Natural killer cell (primary cell): ENCODE measurements at places on chromosomes 6 and 20. TPM values are rescaled to one million over a fixed set of nuclear protein-coding genes. Genes with fewer than 3 reads are reported as not detected.

TCP11 gene
- total RNA-seq, result not detected

DNA sequence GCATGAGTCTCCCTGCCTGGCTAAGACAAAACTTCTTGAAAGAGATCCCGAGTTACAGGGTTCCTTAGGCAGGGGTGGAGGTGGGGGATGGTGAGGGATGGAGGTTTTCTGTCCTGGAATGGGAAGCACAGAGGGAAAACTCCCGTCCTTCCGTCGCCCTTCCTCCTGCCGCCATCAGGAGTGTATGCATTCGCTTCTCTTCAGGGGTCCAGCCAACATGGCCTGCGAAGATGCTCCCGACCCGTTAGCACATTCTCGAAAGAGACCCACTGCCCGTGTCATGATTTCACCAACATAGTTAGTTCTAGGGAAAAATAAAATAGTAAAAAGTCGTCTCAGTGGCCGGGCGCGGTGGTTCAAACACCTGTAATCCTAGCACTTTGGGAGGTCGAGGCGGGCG is 37.1 kb downstream of the KIF25 start:
- DNase-seq, result no peak
- H3K27me3 ChIP-seq, result no peaks in the 10 kb centered on the region
- H3K36me3 ChIP-seq, result no peaks in the 10 kb centered on the region
- H3K27ac ChIP-seq, result no peak overlapping the region
- no peak overlapping the region for H3K4me3 ChIP-seq

DNA sequence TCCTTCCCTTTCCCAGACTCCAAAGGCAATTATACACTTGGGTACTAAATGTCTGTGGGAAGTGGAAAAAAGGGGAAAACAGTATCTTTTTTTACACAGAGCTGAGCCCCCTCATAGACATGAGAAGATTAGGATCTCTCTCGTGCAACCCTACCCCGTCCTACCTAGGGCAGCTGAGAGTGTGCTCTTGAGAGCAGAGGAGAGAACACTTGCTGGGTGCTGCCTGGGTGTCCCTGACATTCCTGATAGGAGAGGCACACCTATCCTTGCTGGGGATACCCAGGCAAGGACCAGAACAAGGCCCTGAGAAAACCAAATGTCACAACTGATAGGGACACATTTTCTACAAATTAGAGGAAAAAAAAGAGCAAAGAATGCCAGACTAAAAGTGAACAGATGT is 81.2 kb downstream of the PREP start:
- no peaks in the 10 kb centered on the region for H3K27me3 ChIP-seq
- no peaks in the 10 kb centered on the region for H3K4me1 ChIP-seq
- no peak for DNase-seq

WFDC12 gene
- total RNA-seq, result not detected

BTNL2 gene
- total RNA-seq, result not detected

SLC22A2 gene
- total RNA-seq, result not detected

GRCh38 chr6:376827-377640 is 14.5 kb upstream of the IRF4 start:
- H3K4me1 ChIP-seq, result peaks cover 28% of the 10 kb centered on the region
- H3K36me3 ChIP-seq, result no peaks in the 10 kb centered on the region
- no peak overlapping the region for H3K4me3 ChIP-seq
- no peak overlapping the region for H3K27ac ChIP-seq

GRCh38 chr6:37192666-37193065 is 22.7 kb downstream of the PIM1 start:
- no peak for DNase-seq
- H3K4me3 ChIP-seq, result no peak overlapping the region
- H3K36me3 ChIP-seq, result no peaks in the 10 kb centered on the region
- peaks cover 39% of the 10 kb centered on the region for H3K4me1 ChIP-seq

TTK gene
- 1.2 TPM for total RNA-seq

DNA sequence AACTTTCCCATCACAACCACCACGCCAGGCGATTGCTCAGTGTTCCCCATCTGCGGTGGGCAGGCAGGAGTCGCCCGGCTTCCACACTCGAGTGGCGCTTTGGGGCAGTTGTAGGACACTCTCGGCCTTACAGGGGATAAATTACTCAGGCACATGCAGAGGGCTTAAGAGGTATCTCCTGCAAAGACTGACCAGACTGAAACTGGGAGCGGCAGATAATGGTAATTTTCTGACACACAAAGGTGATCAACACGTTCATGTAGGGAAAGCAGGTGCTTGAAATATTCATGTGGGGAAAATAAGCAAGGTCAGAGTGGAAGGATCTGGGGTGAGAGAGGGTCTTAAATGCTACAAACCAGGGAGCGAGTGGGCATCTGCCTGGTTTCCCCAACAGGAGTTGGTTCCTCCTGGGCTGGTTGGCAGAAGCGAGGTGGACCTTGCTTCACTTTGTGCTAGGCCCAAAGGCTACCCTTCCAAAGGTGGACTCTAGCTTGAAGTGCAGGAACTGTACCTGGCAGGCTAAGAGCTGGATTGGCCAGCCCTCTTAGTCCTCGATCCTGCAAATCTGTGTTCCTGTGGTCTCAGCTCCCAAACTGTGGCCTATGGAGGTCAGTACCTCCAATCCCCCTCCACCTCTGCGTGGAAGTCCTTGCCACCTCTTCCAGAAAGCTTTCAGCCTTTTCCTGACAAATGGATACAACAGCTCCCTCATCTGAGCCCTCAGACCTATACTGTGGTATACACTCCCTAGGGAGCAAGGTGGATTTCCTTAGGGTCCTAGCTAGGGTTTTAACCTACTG is 16.7 kb downstream of the PLAGL2 start:
- H3K4me1 ChIP-seq, result peaks cover 18% of the 10 kb centered on the region
- no peak for DNase-seq
- H3K27me3 ChIP-seq, result no peaks in the 10 kb centered on the region
- no peak overlapping the region for H3K27ac ChIP-seq
- H3K36me3 ChIP-seq, result peaks cover 15% of the 10 kb centered on the region

- H3K27ac ChIP-seq, result no peak overlapping the region
- H3K4me3 ChIP-seq, result no peak overlapping the region
- H3K36me3 ChIP-seq, result no peaks in the 10 kb centered on the region
These were observed 34.2 kb downstream of the PIM1 start for GRCh38 chr6:37204014-37204751.

GRCh38 chr6:110878751-110879522 is 4.4 kb downstream of the AMD1 start:
- H3K27ac ChIP-seq, result no peak overlapping the region
- peaks cover 48% of the 10 kb centered on the region for H3K4me1 ChIP-seq
- no peaks in the 10 kb centered on the region for H3K27me3 ChIP-seq
- DNase-seq, result no peak

DNA sequence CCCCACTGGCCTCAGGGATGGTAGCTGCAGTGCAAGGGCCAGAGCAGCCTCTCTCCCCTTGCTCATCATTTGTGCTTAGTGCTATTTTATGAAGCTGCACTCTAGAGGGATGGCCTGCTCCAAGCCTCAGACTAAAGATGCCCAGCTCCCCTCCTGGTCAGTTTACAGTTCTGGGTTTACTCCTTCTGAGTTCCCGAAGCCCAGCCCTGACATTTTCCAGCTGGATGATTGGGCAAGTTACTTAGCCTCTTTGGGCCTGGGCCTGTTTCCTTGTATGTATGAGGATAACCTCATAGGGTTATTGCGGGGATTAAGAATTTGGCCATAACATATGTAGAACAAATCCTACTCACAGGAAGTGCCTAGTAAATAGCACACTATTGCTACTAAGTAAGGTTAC is 31.8 kb upstream of the EMILIN3 start:
- peaks cover 2% of the 10 kb centered on the region for H3K36me3 ChIP-seq
- H3K4me3 ChIP-seq, result no peak overlapping the region
- no peaks in the 10 kb centered on the region for H3K4me1 ChIP-seq
- no peak for DNase-seq

GPX5 gene
- total RNA-seq, result not detected

TXNDC5 gene
- total RNA-seq, result 105 TPM

UST gene
- 6.3 TPM for total RNA-seq

- no peaks in the 10 kb centered on the region for H3K27me3 ChIP-seq
- peaks cover 17% of the 10 kb centered on the region for H3K4me1 ChIP-seq
- peak; percentile 15 for DNase-seq
- no peaks in the 10 kb centered on the region for H3K36me3 ChIP-seq
These were observed 23.5 kb upstream of the RNF24 start for GRCh38 chr20:4038676-4039370.
